ENCODE measurements at places on chromosomes 2 and 18.
A peak's percentile ranks its signal among the peaks of the same experiment; 100 is the strongest.

- peak; percentile 26 for DNase-seq
These were observed 9.3 kb upstream of the GPR35 start for GRCh38 chr2:240615820-240616547.

- DNase-seq, result no peak
These were observed 529.1 kb upstream of the HNMT start for GRCh38 chr2:137435162-137435561.

GRCh38 chr18:59621027-59621426, 76.2 kb downstream of the CCBE1 start:
- DNase-seq, result no peak

- no peak for DNase-seq
These were observed 19.8 kb downstream of the IWS1 start for GRCh38 chr2:127506510-127506909.

DNA sequence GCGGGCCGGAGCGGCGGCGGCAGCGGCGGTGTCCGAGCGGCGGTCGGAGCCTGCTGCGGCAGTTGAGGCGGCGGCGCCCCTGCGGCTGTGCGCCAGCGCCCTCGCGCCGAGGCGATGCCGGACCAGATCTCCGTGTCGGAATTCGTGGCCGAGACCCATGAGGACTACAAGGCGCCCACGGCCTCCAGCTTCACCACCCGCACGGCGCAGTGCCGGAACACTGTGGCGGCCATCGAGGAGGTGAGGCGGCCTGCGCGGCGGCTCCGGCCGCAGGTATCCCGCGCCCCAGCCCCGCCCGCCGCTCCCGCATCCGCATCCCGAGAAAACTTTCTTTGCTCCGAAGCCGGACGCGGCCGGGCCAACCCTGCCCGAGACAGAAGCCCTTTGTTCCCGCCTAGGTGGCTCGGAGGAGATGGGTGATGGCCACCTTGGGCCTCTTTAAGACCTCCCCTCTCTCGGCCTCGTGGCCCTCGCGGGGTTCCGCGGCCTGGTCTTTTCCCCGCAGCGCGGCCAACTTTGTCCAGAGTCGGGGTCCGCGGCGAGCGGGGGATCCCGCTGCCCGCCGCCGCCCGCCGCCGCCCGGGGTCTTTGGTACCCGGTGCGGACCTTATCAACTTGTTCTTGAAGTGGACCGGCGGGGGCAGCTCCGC, 504 bp downstream of the ASAP2 start:
- peak; percentile 39 for DNase-seq

GRCh38 chr18:59942601-59943000, 42.8 kb downstream of the PMAIP1 start:
- DNase-seq, result no peak

- DNase-seq, result peak; percentile 24
These were observed 242.3 kb downstream of the ATAD2B start for GRCh38 chr2:23684395-23685176.

GRCh38 chr2:214051585-214051984, 359.3 kb upstream of the VWC2L start:
- DNase-seq, result no peak

DNA sequence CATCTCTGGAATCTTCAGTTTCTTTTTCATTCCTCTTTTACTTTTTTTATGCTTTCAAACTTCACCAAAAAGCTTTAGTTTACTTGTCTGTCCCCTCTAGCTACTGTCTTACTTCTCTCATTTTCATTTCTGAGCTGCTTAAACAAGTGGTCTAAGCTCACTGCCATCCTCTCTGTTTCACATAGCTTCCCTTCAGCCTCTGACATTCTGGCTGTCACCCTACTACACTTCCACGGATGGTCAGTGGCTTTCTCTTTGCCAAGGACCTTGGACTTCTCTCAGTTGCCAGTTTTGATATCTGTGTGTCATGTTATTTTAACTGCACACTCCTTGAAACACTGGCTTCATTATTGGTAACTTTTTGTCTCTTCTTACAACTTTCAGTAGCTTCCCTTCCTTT, 176.1 kb downstream of the IKZF2 start:
- DNase-seq, result no peak

GRCh38 chr18:8705961-8706790, 820 bp downstream of the MTCL1 start:
- peak; percentile 21 for DNase-seq

GRCh38 chr2:100832885-100833284, 12.9 kb downstream of the NPAS2 start:
- DNase-seq, result no peak

GRCh38 chr2:42293019-42293418, 68.0 kb downstream of the COX7A2L start:
- no peak for DNase-seq

DNA sequence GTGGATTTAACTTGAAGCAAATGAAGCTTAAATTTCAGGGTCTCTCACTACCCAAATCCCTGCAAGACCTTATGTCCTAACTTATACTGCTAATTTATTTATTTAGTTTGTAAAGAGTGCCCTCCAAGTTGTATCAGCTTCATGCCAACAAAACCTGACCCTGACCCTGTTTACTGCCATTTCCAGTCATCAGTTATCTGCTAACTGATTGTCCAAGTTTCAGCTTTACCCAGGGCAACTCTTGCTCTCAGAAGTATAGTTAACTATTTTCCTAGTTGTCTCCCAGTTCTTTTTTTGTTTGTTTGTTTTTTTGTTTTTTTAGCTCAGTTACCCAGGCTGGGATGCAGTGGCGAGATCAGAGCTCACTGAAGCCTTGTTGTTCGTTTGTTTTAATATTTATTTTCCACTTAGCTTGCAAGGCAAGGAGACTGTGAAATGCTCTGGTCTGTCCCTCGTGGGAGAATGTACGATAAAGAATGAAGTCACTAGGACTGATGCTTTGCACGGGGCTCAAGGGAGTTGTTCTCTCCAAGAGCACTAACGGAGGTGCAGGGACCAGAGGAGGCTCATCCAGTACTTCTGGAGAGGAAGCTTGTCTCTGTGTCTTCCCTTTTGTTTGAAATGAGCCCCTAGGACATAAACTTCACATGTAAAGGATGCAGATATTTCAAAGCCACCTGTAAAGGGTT, 35.3 kb downstream of the MYOM1 start:
- no peak for DNase-seq

- DNase-seq, result no peak
These were observed 38.2 kb downstream of the RMC1 start for GRCh38 chr18:23541349-23542093.
